ENCODE measurements at places on chromosomes 6 and 20. TPM values are rescaled to one million over a fixed set of nuclear protein-coding genes. Genes with fewer than 3 reads are reported as not detected.

The SPEF1 gene
- total RNA-seq = not detected

The RFX6 gene
- total RNA-seq = not detected

The SHLD1 gene
- 6.1 TPM for total RNA-seq

The FOXS1 gene
- 25.0 TPM for total RNA-seq

The DOK5 gene
- 13.6 TPM for total RNA-seq

The PLCB1 gene
- total RNA-seq = 58.5 TPM

The EYS gene
- 0.31 TPM for total RNA-seq

The ADGRB3 gene
- 8.5 TPM for total RNA-seq

The ZC3H12D gene
- total RNA-seq = 1.6 TPM

The BACH2 gene
- 25.3 TPM for total RNA-seq

The NEURL2 gene
- 8.9 TPM for total RNA-seq

All from sciatic nerve (tissue), 2 donors.